Esophagus muscularis mucosa (tissue), 4 donors: ENCODE measurements at places on chromosomes 1 and 21. TPM values are rescaled to one million over a fixed set of nuclear protein-coding genes. Genes with fewer than 3 reads are reported as not detected.
A peak's percentile ranks its signal among the peaks of the same experiment; 100 is the strongest.

DNA sequence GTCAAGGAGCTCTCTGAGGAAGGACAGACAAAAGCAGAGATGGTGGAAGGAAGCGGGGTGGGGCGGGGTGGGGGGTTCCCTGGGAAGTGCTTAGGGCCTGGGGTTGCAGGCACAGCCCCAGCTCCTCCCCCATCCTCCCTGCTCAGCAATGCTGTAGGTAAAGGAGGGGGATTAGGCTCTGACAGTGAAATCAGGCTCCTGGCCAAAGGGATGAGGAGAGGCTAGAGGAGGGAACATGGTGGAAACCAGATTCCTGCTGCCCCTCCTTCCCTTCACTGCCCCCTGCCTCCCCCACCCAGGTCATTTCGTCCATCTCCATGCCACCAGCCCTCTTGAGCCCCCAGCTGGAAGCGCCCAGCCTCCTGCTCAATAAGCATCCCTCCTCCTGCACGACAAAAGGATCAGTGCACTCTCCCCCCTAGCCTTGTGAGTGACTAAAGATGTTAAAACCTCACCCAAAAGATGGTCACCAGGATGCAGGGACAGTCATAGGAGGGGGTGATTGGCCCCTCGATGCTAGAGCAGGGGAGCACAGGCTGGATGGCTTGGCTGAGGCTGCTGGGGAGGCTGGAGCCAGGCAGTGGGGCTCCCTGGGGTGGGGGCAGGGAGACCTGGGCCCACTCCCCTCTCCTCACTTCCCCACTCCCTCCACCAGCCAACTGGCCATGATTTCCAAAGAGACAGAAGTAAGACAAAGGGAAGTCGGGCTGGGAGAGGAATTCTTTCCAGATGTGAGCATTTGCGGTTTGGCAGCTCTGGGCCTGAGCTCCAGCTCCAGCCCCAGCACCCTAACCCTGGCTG is 2.2 kb upstream of the CRABP2 start:
- no peak for DNase-seq

DNA sequence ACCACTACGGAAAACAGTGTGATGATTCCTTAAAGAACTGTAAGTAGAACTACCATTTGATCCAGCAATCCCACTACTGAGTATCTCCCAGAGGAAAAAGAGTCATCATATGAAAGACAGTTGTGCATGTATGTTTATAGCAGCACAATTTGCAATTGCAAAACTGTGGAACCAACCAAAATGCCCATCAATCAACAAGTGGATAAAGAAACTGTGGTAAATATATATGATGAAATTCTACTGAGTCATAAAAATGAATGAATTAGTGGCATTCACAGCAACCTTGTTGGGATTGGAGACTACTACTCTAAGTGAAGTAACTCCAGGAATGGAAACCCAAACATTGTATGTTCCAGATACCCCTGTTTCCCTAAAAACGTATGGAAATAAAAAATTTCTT is 337.0 kb upstream of the PTBP2 start:
- no peak for DNase-seq

GRCh38 chr1:205285381-205286101 is 36.0 kb downstream of the NUAK2 start:
- DNase-seq: no peak

DNA sequence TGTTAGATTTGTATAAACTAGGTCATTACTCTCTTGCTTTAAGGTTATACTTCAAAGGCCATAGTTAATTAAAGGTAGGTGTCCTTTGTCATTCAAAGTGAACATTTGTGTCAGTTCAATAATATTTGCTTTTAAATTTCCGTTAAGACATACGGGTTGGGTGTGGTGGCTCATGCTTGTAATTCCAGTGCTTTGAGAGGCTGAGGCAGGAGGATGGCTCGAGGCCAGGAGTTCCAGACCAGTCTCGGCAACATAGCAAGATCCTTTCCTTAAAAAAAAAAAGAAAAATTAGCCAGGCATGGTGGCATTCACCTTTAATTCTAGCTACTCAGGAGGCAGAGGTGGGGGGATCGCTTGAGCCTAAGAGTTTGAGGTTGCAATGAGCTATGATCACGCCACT is 80.4 kb downstream of the KIF26B start:
- no peak for DNase-seq

GRCh38 chr1:53892911-53893310 is 1.1 kb upstream of the DIO1 start:
- DNase-seq: no peak

- DNase-seq: no peak
Measured at GRCh38 chr1:200982071-200982945, 41.2 kb downstream of the KIF21B start.

The CD52 gene
- not detected for total RNA-seq

The GPR153 gene
- total RNA-seq: 5.5 TPM

DNA sequence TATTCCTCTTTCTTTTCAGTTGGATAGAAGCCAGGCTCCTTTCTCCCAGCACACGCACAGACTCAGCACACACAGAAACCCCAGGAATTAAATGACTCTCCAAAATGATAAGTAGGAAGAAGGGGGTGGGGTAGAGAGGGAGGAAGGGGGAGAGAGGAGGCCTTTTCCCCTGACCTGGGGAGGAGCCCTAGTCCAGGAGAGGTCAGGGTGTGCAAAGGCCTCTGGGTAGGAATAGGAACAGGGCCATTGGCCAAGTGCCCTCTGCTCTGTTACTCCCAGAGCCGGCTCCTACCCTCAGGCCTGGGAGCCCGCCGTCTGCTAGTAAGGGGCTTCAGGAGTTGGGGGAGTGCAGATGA is 35.6 kb upstream of the PUM1 start:
- DNase-seq: no peak

DNA sequence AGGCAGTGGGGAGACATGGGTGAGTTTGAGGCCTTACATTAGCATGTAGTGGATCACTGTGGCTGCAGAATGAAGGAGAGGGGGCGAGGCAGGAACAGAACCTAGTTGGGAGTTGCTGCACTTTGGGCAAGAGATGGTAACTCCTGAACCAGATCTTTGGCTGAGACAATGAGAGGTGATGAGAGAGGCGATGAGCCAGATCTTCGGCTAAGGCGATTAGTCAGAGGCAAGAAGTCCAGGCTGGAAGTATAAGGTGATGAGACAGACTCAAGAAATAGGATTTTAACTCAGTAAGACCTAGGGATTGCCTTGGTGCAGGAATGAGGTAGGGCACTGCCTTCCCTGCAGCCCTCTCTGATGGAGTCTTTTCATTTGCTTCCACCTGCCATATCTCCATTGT is 9.1 kb upstream of the ARTN start:
- DNase-seq: no peak

GRCh38 chr1:11879311-11880180 is 20.8 kb upstream of the NPPB start:
- no peak for DNase-seq

DNA sequence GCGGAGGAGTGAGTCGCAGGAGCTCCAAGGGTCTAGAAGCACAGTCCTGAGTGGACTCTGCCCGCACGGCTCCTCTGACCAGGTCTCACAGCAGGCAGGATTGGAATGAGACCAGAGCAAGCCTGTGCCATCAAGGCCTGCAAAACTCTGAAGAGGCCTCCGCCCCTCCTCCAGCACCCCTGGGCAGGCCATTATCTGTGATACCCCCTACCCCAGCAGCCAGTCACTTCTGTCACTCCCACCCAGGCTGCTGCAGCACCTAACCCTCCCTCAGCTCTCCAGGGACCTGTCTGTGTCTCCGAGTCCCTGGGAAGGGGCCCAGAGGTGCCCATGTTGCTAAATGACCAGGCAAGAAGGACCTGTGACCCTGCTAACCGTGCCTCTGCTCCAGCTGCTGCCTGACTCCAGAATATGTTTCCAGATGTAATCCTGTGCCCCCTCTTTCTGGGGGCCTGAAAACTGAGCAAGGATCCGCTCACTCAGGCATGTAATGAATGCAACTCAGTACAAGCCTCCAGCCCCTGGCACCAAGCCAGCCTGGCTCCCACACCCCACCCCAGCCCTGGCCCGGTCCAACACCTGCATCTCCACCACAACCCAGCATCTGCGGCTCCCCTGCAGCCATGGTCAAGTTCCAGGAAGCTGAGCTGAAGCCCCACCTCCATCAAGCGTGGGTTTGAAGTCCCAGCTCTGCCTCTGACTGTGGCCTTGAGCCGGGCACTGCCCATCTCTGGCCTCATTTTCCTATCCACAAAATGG is 22.1 kb upstream of the COL16A1 start:
- no peak for DNase-seq

- no peak for DNase-seq
Measured at GRCh38 chr21:33105088-33105487, 35.1 kb downstream of the OLIG1 start.

GRCh38 chr21:41948901-41949300 is 4.9 kb downstream of the C2CD2 start:
- no peak for DNase-seq

GRCh38 chr1:16605532-16606505 is 7.5 kb downstream of the NBPF1 start:
- no peak for DNase-seq

DNA sequence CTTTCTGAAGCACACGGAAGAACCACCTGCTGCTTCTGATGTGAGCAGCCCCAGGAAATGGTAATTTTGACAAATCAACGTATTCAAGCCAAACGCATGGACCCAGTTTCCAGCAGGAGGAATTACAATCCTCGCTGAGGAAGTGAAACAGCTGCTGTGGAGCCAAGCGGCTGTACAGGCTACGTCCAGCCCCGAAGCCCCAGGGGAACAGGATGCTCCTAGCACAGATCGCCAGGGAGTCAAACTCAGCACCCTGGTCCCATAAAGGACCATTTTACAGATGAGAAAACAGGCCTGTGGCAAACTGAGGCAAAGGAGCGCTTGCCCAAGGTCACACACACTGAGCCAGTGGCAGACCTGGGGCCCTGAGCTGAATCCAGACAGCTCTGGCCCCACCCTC is 108.0 kb downstream of the PTPRU start:
- no peak for DNase-seq

GRCh38 chr21:15130751-15131150 is 66.0 kb upstream of the NRIP1 start:
- DNase-seq: no peak

- peak; percentile 42 for DNase-seq
Measured at GRCh38 chr1:184163674-184164465, 112.3 kb downstream of the TSEN15 start.

DNA sequence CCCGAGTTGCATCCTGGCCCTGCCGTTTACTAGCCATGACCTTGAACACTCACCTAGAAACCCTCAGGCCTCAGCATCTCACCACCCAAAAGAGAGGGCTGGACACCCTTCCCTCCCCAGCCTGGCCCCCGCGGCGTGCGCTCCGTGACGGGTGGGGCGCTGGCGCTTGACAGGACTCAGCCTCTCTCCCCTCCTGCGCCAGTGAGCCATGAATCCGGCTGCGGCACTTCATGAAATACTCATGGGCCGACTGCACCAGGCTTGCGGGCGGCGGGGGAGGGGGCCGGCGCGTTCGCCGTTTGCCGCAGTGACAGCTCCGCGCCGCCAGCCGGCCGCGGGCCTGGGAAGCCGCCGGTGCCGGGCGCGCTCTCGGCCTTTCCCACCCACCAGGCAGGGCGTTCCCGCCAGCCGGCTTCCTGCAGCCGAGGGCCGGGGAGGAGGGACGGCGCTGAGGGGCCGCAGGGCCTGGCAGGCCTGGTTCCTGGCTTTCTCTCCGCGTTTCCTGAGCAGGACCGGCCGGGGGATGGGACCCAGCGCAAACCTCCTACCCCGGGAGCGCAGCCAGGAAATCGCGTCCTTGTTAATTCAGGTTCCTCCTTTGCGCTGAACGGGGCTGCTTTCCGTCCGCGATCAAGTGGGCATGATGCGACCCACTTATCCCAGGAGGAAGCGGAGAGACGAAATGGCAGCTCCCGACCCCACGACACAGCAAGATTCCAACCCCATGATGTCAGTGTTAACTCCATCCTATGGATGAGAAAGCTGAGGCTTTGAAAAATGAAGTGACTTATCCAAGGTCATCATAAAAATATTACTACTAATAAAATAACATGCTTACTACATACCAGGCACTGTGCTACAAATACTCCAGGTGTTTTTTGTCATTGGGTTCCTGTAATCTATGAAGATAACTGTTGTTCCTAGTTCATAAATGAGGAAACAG is 9.1 kb upstream of the LUZP1 start:
- peak; percentile 94 for DNase-seq

DNA sequence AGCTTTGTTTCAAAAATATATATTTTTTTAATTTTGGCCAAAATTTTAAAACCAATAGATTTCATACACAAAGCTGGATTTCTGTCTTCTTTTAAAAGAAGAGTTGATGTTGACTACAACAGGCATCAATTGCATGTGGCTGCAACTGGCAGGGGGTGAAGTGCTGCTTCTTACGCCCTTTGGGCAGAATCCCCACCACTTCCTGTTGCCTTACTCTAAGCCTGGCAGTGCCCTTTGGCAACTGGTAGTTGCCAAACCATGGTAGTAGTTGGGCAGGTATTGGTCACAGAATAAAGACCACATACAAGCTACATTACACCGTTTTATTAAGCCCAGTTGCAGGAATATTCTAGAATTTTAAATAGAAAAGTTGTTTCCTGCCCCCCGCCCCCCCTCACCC is 17.0 kb downstream of the LAMC2 start:
- DNase-seq: no peak

DNA sequence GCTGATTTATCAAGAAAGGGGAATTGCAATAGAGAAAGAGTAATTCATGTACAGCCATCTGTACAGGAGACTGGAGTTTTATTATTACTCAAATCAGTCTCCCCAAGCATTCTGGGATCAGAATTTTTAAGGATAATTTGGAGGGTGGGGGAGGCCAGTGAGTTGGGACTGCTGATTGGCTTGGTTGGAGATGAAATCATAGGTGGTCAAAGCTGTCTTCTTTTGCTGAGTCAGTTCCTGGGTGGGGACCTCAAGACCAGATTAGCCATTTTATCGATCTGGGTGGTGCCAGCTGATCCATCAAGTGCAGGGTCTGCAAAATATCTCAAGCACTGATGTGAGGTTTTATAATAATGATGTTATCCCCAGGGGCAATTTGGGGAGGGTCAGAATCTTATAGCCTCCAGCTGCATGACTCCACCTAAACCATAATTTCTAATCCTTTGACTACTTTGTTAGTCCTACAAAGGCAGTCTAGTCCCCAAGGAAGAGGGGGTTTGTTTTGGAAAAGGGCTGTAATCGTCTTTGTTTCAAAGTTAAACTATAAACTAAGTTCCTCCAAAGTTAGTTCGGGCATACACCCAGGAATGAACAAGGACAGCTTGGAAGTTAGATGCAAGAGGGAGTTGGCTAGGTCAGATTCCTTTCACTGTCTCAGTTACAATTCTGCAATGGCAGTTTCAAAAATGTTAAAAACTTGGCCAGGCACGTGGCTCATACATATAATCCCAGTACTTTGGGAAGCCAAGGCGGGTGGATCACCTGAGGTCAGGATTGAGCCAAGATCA is 16.9 kb upstream of the RAB3B start:
- no peak for DNase-seq

The LRRC71 gene
- total RNA-seq: not detected

The CASQ2 gene
- 138 TPM for total RNA-seq
